Right lung (tissue), 10 donors: ENCODE measurements at places on chromosomes 1 and 21. TPM values are rescaled to one million over a fixed set of nuclear protein-coding genes. Genes with fewer than 3 reads are reported as not detected.

OLFML2B gene
- polyA plus RNA-seq = 13.6 TPM

DNA sequence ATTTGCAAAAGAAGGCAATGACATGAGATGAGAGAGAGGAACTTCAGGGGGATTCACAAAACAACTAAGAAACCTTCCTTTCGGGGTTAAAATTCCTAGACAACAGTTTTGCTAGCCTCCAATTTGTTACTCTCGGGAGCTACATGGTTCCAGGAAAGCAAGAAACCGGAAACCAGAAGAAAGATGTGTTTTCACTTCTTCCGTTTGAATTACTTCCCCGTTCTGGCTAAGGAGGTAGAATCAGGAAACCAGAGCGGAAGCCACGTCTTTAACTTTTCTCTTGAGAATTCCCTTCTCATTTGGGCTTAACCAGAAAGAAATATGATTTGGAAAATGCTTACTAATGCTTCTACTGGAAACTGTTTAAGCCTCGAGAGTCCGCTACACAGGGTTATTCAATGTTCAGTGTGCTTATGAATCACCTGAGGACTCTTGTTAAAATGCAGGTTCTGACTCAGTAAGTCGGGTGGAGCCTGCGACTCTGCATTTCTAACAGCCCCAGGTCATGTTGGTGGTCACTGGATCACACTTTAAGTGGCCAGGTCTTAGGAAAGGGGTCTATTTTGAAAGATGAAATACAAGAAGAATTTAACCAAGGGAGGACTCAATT is 43.5 kb upstream of the MCOLN3 start:
- no peak for DNase-seq

DNA sequence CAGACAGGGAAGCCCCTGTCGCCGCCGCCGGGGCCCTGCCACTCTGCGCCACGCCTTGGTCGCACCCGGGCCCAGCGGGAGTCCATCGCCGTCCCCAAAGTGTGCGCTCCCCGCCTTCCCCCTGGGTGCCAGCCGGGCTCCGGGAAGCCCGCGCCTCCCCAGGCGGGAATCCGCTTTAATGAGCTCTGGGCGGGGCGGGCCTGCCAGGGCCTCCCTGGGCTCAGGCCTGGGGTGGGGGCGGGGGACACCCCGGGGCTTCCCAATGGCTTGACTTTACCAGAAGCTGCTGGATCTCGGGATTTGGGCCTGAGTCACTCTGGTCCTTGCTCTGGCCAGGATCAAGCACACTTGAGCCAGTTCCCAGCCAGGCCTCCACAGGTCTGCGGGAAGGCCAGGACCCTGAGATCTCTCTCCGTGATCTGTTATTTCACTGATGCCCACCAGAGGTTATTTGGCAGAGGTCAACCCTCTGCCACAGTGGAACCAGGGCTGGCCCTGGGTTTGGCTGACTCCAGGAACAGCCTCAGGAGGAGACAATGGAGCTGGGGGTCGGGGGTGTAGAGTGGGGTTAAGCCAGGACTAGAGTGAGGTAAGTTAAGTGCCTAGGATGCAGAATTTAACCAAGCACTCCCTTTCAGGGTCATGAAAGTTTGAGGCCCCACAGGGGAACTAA is 178.4 kb upstream of the EDN2 start:
- DNase-seq = no peak

METTL25B gene
- 38.4 TPM for polyA plus RNA-seq

- DNase-seq = no peak
Measured at GRCh38 chr1:98480271-98480670, 181.2 kb upstream of the SNX7 start.

EXTL2 gene
- 107 TPM for polyA plus RNA-seq

AIDA gene
- 91.6 TPM for polyA plus RNA-seq

SMIM1 gene
- 2.8 TPM for polyA plus RNA-seq

LYSMD1 gene
- polyA plus RNA-seq = 15.8 TPM

DNA sequence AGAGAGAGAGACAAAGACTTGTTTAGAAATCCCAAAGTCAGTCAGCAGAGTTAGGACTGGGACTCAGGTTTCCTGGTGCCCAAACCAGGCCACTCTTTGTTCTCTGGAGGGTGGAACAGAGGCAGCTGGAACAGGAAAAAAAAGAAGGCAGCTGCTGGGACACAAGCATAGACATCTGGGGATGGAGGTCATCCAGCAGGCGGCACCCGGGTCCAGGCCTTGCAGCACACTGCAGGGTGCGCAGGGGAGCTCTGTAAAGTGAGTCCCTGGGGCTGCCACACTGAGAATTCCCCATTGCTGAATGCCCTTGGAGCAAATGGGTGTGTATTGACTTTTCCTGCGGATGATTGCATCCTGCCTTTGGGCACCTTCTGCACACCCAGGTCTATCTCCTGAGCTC is 222.9 kb upstream of the CSF3R start:
- no peak for DNase-seq

GRCh38 chr1:116497656-116498055 is 73.2 kb downstream of the CD58 start:
- DNase-seq = no peak

CRP gene
- not detected for polyA plus RNA-seq

- DNase-seq = no peak
Measured at GRCh38 chr1:2215909-2216766, 12.0 kb upstream of the SKI start.

DNA sequence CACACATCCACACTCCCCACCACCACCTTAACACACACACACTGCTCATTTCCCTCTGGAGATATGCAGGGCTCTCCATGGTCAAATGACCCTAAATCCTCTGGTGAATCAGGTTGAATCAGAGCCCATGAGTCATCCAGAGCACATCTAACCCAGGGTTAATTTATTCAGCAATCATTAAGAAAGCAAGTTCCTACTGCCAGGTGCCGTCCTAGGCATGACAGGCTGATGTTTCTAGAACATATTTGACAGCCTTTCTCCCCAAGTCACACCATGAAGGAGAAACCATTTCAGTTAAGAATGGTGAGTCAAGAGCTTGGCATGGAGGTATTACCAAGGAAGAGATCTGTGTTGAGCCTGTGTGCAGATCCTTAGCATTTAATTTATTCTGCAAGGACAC is 194.3 kb upstream of the CAMK1G start:
- no peak for DNase-seq

DNA sequence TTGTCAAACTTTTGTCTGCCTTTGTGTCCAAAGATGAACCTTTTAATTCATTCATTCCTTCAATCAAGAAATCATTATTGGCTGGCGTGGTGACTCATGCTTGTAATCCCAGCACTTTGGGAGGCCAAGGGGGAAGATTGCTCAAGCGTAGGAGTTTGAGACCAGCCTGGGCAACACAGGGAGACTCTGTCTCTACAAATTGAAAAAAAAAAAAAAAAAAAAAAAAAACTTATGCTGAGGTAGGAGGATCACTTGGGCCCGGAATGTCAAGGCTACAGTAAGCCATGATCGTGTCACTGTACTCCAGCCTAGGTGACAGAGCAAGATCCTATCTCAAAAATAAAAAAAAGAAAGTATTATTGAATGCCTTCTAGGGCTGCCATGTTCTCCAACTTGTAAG is 51.3 kb upstream of the CXADR start:
- no peak for DNase-seq

- DNase-seq = no peak
Measured at GRCh38 chr1:29260531-29260930, 24.2 kb downstream of the PTPRU start.

- DNase-seq = peak; percentile 19
Measured at GRCh38 chr1:244603498-244603897, 49.4 kb upstream of the DESI2 start.

DNA sequence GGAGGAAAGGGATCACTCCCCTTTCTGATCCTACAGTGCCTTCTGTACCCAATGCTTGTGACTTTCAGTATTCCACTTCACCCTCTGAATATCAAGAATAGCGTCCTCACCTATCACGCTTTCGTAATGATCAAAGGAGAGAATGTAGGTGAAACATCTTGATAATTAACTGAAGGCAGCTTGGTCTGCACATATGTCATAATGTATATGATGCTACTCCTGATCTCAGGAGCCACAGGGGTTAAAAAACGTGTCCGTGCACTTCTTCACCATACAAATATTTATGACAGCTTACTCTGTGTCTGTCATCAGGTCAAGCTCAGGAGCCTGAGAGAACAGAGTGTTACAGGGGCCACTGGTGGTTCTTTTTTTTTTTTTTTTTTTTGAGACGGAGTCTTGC is 1.2 kb upstream of the PIK3C2B start:
- DNase-seq = no peak

- no peak for DNase-seq
Measured at GRCh38 chr1:71014178-71014579, 33.4 kb downstream of the PTGER3 start.

DNA sequence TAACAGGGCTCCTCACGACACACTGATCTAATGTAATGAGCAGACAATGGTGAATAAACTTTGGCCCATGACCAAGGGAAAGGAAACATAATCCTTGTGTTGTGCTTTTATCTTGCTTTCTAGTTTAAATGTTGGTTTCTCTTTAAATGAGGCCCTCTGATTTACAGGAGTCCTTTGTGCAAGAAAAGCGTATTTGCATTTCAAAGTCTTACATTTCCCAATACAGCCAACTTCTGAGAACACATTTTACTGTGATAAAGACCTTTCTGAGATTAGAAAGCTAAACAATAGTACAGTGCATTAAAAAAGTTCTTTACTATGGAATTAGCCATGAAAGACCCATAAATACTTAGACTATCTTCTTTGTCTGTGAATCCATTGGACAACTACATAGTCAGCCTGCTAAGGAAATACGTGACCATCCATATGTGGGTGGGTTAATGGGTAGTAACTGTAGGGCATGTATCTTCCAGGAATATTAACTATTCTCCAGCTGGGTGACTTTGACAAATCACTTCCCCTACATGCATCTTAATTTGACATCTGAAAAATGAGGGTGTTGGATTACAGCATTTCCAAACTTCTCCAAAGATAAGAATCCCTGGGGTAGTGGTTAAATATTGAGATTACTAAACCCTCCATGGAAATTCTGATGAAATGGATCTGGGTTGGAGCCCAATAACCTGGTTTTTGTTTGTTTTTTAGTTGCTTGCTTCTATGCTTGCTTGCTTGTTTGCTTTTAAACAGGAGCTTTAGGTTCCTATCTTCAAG is 50.3 kb upstream of the USP1 start:
- DNase-seq = no peak

DNA sequence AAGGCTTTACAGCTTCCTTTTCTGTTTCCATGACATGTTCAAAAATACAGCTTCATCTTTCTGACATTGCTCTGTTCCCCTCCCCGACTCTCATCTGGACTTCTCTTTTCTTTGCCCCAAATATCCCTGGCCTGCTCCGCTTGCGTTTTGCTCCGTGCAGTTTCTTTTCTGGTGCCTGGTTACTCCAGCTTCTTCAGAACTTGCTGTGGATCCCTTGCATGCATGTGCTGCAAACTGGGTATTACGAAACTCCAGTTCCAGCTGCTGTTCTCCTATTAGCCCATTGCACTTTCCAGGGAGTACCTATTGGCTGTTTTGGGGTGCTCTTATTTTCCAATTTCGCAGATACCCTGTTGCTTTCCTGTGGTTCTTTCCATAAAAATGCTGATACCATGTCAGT is 9.9 kb upstream of the NDC1 start:
- DNase-seq = no peak

DNA sequence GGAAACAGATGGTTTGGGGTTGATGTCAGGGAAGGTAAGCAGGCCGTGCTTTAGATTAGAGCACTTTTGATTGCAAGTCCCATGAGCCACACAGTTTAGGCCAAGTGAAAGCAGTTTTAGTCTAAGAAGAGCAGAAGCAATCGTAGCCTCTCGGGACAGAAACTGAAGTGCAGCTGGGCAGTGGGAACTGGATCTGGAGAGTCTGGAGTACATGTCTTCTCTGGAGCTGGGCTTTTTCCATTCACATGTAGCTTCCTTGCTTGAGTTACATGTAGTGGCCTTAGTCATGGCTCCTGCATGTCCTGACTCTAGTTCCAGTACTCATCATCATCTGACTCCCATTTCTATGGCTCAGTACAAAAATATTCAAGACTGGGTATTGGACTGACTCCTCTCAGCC is 16.7 kb downstream of the CAMTA1 start:
- DNase-seq = no peak

ECM1 gene
- polyA plus RNA-seq = 3.4 TPM

TNNT2 gene
- 40.9 TPM for polyA plus RNA-seq

- DNase-seq = no peak
Measured at GRCh38 chr1:66505671-66506392, 28.1 kb upstream of the SGIP1 start.

CLDN17 gene
- not detected for polyA plus RNA-seq

LCE2C gene
- not detected for polyA plus RNA-seq

DNA sequence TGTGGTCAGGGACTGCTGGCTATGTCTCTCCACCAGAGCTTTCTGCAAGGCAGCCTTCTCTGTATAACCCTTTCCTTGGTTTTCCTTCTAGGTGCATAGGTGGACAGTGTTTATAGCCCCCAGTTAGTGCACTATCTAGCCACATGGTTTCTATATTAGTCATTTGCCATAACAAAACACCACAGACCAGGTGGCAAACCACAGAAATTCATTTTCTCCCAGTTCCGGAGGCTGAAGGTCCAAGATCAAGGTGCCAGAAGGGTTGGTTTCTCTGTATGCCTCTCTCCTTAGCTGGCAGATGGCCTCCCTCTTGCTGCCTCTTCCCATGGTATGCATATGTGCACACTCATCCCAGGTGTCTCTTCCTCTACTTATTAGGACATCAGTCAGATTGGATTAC is 106.4 kb downstream of the KAZN start:
- no peak for DNase-seq

TCEA3 gene
- 39.8 TPM for polyA plus RNA-seq

BRINP3 gene
- polyA plus RNA-seq = 9.0 TPM

GRCh38 chr21:23008601-23009202 is 2010.5 kb downstream of the NCAM2 start:
- DNase-seq = no peak

CLCA1 gene
- polyA plus RNA-seq = not detected

DNA sequence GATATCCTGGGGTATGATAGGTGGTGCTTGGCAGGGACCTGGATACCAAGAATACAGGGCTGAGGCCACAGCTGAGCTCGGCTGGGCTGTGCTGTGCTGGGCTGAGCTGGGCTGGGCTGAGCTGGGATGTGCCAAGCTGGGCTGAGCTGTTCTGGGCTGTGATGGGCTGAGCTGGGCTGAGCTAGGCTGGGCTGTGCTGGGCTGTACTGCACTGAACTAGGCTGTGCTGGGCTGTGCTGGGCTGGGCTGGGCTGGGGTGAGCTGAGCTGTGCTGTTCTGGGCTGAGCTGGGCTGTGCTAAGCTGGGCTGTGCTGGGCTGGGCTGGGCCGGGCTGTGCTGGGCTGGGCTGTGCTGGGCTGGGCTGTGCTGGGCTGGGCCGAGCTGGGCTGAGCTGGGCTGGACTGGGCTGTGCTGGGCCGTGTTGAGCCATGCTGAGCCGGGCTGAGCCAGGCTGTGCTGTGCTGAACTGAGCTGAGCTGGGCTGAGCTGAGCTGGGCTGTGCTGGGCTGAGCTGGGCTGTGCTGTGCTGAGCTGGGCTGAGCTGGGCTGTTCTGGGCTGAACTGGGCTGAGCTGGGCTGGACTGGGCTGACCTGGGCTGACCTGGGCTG is 94.7 kb upstream of the ACTRT2 start:
- DNase-seq = no peak

ZNF683 gene
- not detected for polyA plus RNA-seq

CTSE gene
- polyA plus RNA-seq = 1.5 TPM

TMEM269 gene
- 1.3 TPM for polyA plus RNA-seq

- DNase-seq = no peak
Measured at GRCh38 chr1:155932081-155932480, 2.1 kb downstream of the KHDC4 start.

TSPAN1 gene
- polyA plus RNA-seq = 2.0 TPM
